ENCODE measurements at places on chromosomes 5 and 9. TPM values are rescaled to one million over a fixed set of nuclear protein-coding genes. Genes with fewer than 3 reads are reported as not detected.

- no peak for DNase-seq
These were observed 5.7 kb downstream of the TGFBI start for GRCh38 chr5:136034492-136034891.

DNA sequence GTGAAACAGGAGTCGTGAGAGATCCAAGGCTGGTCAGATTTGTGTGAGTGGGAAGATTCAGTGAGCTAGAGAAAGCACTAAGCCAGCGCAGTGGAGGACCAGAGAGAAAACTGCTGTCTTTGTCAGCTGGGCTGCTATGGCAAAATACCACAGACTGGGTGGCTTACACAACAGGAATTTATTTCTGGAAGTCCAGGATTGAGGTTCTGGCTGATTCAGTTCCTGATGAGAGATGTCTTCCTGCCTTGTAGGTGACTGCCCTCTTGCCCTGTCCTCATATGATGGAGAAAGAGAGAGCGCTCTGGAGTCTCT lies 24.2 kb upstream of the ANKRD33B start:
- no peak for DNase-seq

DNA sequence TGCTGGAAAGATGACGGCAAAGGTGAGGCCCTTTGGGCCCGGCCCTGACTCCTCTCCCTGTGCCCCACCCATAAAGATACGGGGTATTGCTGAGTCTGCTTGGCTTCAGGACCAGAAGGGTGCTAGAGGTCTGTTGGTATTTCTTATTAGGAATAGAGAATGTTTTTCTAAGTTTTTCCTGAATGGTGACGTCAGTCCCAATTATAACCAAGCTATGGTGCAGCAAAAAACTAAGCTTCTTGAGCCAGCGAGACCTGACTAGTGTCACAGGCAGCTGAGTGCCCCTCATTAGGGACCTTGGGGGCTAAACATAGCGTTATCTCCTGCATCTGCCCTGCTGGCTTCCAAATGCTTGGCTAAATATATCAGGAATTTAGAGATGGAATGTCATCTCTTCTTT lies 151.0 kb upstream of the TBC1D2 start:
- no peak for DNase-seq

The CMYA5 gene
- total RNA-seq = 0.30 TPM

GRCh38 chr5:156378159-156378558 lies 51.2 kb downstream of the SGCD start:
- no peak for DNase-seq
